ENCODE measurements at places on chromosomes 6 and 20.
A peak's percentile ranks its signal among the peaks of the same experiment; 100 is the strongest.

DNA sequence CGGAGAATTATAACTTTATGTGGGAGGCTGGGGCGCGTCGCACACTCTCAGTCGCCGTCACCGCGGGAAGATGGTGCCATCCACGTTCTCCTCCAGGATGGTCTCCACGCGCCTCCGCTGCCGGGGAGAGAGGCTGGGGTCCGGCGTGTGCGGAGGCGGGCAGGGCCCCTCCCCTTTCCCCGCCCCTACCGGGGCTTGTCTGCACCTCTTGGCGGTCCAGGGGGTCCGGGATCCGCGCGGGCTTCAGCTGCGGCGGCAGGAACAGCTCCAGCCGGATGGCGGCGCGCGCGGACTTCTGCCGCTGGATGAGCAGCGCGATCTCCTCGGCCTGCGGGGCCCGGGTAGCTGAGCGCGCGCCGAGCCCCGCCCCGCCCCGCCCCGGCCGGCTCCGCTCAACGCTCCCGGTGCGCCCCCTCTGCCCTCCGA is 807 bp downstream of the LKAAEAR1 start:
- peak; percentile 28 for DNase-seq

GRCh38 chr6:34866509-34866908 is 21.3 kb downstream of the TAF11 start:
- no peak for DNase-seq

GRCh38 chr6:16183187-16183664 is 54.3 kb downstream of the MYLIP start:
- DNase-seq: no peak

- DNase-seq: no peak
Measured at GRCh38 chr6:36827261-36828079, 11.8 kb downstream of the CPNE5 start.
